ENCODE measurements at places on chromosomes 5 and 9.

- no peak for DNase-seq
Measured at GRCh38 chr9:27353474-27354229, 56.7 kb upstream of the EQTN start.

- no peak for DNase-seq
Measured at GRCh38 chr5:138930371-138931097, 55.4 kb upstream of the LRRTM2 start.

DNA sequence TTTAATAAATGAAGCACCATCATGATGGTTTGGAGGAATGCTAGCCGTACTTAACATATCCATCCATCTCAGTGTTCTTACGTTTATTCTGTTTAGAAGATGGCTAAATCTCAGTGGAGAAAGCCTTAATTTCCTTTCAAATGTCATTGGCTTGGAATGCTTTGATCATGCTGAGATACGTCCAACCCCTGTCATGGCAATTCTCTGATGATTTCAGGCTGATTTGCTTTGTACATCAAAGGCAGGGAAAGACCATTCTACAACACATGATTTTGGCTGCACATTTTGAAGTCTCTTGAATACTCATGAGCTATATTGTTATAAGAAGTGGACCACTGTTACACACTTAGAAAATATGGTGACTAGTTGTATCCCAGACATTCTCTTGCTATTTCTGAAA lies 1048.4 kb downstream of the MAT2B start:
- DNase-seq, result no peak

DNA sequence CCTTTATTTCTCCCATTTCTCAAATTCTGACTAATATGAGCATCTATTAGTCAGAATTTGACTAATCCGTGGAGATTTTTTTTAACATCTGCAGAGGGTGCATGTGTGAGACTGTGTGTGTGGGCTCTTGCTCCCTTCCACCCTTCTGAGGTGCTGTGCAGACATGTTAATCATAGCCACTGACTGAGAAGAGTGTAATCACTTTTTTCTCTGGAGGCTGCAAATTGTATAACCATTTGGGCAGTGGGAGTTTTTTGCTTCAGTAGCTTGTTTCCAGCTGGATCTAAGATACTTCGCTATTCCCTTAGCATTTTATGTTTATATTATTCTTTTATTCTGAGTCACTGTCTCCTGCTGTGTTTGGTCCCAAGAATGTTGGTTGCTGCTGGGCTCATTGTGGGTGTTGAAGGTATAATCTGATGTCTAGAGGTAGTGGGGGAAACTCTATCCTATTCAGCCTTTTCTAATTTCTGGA lies 66.2 kb downstream of the ARHGEF28 start:
- DNase-seq, result no peak

- no peak for DNase-seq
Measured at GRCh38 chr9:131366761-131367401, 27.0 kb upstream of the PRRC2B start.

- peak; percentile 1 for DNase-seq
Measured at GRCh38 chr9:96156171-96156974, 145.6 kb downstream of the HSD17B3 start.

- DNase-seq, result no peak
Measured at GRCh38 chr5:176629853-176630680, at the start of the genes EIF4E1B and SNCB. Gene EIF4E1B (plus strand): TSS chr5:176630675. CDS start chr5:176642788, 12,113 bp downstream. Gene SNCB (minus strand): TSS chr5:176630534. CDS start chr5:176629654, 880 bp downstream.

DNA sequence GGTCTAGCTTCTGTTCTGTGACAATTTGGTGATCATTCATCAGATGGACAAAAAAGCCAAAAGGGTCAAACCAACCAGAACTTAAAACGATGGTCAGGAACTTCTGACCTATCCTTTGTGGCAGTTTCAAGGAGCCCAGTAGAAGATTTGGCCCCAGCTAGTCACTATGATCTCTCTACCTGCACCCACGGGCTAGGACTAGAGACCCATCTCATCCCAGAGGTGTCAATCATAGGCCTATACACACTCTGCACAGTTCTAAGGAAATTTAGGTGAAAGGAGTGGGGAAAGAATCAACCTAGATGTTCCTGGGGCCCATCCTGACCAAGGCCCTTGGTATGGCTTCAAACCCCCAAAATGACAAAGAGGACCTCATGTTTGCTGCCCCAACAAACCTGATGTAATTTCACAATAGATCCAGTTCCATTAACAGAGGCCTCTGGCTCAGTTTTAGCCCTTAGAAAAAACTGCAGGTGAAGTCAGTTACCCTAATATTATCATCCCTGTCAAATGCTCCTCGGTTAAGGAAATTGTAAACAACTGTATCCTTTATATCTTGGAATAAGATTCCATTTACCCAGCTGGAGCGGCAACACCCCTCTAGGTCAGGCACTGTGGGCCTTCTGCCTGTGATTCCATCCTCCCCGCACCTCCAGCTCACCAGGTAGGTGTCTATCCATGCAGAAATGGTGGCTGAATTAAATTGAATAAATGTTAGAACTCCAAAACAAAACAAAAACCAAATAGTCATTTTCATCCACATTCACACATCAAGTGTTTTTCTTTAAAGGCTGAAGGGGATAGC lies 138.7 kb downstream of the ENC1 start:
- no peak for DNase-seq

GRCh38 chr9:20111173-20111843 lies 322.5 kb upstream of the SLC24A2 start:
- no peak for DNase-seq

DNA sequence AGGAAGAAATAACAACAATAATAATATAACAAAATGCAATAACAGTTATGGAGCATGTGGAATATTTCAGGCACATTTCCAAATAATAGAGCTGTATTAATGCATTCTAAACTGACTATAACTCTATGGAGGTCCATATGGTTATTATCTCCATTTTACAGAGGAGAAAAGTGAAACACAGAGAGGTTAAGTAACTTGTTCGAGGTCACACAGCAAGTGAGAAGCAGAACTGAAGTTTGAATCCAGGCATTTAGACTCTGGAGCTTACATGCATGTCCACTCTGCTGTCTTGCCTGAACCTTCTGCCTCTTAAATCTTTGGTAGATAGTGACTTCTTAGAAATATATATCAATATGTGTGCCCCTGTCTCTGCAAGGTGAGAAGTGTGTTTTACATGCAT lies 350.8 kb downstream of the GADD45G start:
- DNase-seq, result no peak

DNA sequence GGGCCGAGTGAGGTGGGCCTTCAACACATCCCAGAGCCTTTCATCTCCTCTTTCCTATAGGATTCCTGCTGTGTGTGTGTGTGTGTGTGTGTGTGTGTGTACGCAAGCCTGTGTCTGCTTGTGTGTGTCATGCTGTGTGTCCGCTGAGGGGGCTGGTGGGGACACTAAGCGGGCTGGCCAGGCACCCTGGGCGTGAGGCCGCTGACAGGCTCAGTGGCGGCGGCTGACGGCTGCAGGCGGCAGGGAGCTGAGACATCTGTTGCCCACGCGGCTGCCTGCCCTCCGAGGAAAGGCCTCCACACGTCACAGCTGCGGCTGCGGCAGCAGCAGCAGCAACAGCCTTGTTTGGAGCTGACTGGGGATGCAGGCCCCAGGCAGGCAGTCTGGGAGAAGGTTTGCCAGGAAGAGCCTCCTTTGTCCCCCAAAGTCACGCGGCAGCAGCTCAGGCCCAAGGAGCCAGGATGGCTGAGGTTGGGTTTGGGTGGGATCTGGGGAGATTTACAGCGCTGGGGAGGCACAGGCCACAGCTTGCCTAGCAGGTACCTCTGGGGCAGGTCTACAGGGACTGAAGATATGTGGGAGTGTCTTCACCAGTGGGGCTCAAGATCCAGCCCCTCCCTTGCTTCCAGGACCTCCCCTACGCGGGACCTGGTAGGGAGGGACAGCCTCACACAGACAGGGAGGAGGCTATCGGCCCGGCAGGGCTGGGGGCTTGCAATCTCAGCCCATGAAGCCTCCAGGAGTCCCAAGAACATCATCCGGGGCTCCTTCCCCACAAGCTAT lies 1.8 kb downstream of the PDLIM4 start:
- no peak for DNase-seq

- DNase-seq, result no peak
Measured at GRCh38 chr5:20556115-20556763, 568.2 kb upstream of the CDH18 start.

DNA sequence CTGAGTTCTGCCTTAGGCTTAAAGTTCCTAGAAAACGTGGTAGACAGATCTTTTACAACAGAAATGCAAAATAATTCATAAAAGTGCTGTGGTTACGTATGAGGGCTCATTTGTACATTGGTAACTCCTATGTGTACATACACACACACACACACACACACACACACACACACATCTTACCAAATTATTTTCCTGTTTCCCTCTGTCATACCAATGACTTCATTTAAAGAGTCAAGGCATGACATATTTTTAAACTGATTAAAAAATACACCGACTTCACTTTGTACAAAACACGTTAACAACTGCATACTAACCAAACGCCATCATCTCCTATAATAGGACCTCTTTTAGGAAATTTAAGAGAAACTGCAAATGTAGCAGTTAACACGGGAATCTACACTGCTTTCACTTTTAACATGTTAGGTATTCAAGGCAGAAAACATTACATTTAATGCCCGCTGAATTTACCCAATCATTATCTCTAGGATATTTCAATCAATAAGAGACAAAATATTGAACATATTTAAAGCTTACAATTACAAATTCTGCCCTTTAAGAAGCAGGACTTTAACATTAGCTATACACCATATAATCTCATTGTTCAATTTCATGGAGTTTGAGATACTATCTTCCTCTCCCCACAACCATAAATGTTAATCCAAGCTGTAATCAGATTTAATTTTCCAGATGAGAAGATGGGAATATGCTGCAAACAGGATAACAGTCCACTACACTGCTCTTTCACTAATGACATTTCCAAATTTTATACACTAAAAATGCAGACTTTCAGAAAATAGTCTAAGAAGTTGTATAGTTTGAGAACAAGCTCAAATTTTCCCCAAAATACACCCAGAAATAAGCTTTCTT lies 133.1 kb downstream of the DENND1A start:
- no peak for DNase-seq

GRCh38 chr5:42596817-42597216 lies 159.8 kb upstream of the CCDC152 start:
- no peak for DNase-seq

DNA sequence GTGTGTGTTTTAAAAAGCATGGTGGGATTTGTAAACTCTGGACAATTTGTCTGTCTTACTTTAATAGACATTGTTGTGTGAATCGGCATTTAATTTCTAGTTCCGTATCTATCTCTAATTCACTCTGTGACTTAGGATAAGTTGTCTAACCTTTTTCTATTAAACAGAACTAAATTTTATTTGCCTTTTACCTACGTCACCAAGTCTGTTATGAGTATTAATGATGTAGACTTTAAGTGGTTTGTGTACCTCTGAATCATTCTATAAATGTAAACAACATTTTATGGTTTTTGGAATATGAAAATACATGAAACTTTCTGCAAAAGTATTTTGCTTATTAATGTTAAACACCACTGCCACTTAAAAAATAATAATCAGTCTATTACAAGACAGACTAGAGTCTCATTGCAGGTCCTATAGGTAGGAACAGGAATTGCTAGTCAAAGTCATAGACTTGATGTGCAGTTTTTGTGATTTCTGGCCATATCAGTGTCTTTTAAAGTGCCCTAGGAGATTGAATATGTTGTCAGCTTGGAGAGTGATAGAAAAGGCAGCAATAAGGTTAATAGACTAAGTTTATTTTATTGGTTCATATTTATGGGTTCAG lies 5.6 kb downstream of the RBM27 start:
- no peak for DNase-seq

GRCh38 chr9:116605060-116605459 lies 82.0 kb upstream of the TRIM32 start:
- no peak for DNase-seq

- no peak for DNase-seq
Measured at GRCh38 chr5:67085616-67086015, 111.0 kb downstream of the CD180 start.

DNA sequence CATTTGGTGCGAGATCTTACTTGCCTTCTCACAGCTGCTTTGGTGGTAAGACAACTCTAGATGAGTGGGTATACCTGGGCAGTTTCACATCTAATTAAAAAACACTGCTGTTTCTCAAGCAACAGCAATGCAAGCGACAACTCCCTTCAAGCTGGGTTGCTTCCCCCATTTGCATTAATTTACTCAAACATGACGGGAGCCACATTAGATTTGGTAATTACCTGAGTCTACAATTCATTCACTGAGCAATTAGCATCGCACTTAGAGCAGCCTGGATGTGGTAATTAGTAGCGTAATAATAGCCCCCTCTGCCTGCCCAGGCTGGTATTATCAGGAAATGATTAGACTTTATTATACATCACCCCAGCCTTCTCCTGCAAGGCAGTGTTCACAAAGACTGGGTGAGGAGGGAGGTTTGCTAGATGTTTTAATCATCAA lies 73.4 kb downstream of the FBXO38 start:
- no peak for DNase-seq

GRCh38 chr9:87465816-87466215 lies 31.9 kb upstream of the DAPK1 start:
- no peak for DNase-seq

DNA sequence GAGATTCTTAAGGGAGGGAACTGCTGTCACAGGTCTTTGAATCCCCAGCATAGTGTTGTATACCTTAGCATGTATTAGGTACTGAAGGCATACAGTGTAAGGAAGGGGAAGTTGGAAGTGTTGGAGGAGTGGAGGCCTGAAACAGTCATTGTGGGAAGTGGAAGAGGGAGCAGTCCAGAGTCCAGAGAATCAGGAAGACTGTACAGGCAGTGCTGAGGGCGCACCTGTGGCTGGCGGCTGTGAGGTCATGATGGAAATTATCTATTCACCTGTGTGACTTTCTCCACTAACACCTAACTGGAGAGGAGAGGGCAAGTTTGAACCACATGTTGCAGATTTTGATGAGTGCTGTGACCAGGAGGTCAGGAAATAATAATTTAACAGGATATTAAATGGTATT lies 119.7 kb upstream of the NIPBL start:
- DNase-seq, result no peak

GRCh38 chr5:17879276-17879675 lies 245.0 kb downstream of the TAF11L14 start:
- DNase-seq, result no peak

DNA sequence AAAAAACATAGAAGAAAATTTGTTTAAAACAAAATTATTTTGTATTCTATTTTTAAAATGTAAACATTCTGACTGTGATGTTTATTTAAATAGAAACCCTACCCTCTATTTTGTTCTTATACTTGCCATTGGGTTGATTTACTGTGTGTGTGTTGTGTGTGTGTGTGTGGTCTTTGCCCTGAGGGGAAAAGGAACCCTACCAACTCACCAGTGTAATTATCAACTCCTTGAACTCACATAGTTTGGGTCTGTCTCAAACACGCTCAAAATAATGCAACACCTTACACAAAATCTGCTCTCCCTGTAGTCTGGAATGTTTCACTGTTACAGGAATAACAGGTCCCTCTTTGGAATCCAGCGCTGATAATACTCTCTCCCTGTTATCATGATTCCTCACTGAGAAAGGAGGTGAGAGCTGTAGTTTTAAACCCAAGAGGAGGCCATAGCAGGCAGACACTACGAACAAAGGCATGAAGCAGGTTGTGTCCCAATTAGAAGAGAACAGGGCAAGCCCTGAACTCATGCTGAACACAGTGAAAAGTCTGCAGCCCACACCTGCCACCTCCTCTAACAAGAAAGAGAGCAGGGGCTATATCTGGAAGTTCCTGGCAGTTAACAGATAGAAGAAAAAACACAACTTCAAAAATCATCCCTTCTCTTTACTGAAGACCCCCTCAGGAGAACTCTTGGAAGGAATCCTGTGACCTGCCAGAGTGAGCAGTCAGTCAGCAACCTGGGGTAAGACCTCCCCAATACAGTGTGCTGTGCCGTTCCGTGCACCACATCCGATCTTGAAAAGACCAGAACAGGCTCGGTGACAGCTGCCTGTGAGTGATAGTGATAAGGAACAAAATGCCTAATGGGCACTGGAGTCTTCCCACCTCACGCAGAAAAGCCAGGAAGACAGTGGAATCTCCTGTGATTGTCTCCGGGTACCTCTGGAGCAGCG lies 608.1 kb upstream of the ADAMTS16 start:
- DNase-seq, result no peak

Data from kidney capillary endothelial cell (primary cell).